ENCODE measurements at places on chromosomes 3 and 15. TPM values are rescaled to one million over a fixed set of nuclear protein-coding genes. Genes with fewer than 3 reads are reported as not detected.

IQCF5 gene
- not detected for polyA plus RNA-seq

TTBK2 gene
- polyA plus RNA-seq, result 1.2 TPM

BDH1 gene
- 138 TPM for polyA plus RNA-seq

SIDT1 gene
- polyA plus RNA-seq, result 1.4 TPM

CLEC3B gene
- polyA plus RNA-seq, result 8.8 TPM

CAMK1 gene
- polyA plus RNA-seq, result 14.0 TPM

PLCH1 gene
- 0.92 TPM for polyA plus RNA-seq

DNA sequence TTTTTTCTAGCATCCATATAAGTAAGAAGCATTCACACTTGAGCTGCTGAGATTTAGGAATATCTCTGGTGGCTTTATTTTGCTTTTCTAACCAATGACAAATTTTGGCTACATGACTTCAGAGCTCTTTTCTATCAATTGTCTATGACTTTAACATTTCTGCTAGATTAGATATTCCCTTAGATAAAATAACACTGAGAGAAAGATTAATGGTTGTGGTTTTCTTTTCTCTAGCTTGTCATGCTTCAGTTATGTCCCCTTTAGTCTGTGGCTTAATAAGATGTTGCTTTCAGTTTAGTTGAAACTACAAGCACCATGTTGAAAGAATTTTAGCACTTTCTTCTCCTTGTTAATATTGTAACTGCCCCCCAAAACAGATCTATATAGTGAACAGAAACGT lies 665.6 kb upstream of the CCDC54 start:
- H3K4me1 ChIP-seq, result no peaks in the 10 kb centered on the region
- DNase-seq, result no peak
- no peak overlapping the region for H3K4me3 ChIP-seq
- H3K36me3 ChIP-seq, result no peaks in the 10 kb centered on the region
- no peaks in the 10 kb centered on the region for H3K27me3 ChIP-seq

GRCh38 chr3:46559091-46559704 lies 6.9 kb downstream of the LRRC2 start:
- H3K4me3 ChIP-seq, result peak overlapping the region; percentile 51
- no peaks in the 10 kb centered on the region for H3K27me3 ChIP-seq
- DNase-seq, result no peak
- H3K36me3 ChIP-seq, result no peaks in the 10 kb centered on the region
- H3K27ac ChIP-seq, result no peak overlapping the region

GRCh38 chr3:122697952-122698620 lies 17.4 kb downstream of the PARP14 start:
- H3K27ac ChIP-seq, result no peak overlapping the region
- DNase-seq, result no peak
- H3K27me3 ChIP-seq, result no peaks in the 10 kb centered on the region
- no peak overlapping the region for H3K4me3 ChIP-seq
- H3K36me3 ChIP-seq, result peaks cover 34% of the 10 kb centered on the region

DNA sequence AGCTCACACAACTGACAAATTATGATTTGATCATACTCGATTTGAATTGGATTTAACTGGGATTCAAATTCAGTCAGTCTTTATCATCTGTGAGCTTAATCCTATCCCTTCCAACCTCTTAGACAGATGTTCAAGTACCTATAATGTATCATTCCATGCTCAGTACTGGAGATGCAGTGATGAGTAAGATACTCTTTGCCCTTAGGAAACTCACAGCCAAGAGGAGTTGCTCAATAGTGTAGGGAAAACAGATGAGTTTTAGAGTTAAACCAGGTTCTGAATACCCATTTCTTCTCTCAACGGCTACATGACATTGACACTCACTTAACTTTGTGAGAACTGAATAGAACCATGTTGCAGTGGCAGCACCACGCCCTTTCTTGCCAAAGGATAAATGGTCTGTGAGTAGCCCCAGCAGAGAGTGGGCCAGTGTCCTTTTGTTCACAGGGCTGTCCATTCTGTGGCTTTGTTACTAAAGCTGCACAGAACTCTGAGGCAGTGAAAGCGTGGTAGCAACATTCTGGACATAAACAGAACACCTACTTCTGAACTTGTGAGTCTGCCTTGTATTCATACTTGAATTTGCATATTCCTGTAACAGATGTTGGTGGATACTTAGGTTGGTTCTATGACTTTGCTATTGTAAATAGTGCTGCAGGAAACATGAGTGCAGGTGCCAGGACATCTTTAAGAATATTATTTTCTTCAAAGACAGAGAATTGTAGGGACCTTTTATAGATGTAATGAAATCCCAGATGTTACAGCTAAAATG lies 91.6 kb downstream of the RASA2 start:
- H3K4me1 ChIP-seq, result no peaks in the 10 kb centered on the region
- H3K27ac ChIP-seq, result no peak overlapping the region
- H3K4me3 ChIP-seq, result no peak overlapping the region
- DNase-seq, result no peak
- no peaks in the 10 kb centered on the region for H3K27me3 ChIP-seq
- no peaks in the 10 kb centered on the region for H3K36me3 ChIP-seq

- H3K4me1 ChIP-seq, result no peaks in the 10 kb centered on the region
- H3K27me3 ChIP-seq, result no peaks in the 10 kb centered on the region
- DNase-seq, result no peak
- H3K27ac ChIP-seq, result no peak overlapping the region
Observed at GRCh38 chr3:61371123-61371522, 119.9 kb upstream of the FHIT start.

DNA sequence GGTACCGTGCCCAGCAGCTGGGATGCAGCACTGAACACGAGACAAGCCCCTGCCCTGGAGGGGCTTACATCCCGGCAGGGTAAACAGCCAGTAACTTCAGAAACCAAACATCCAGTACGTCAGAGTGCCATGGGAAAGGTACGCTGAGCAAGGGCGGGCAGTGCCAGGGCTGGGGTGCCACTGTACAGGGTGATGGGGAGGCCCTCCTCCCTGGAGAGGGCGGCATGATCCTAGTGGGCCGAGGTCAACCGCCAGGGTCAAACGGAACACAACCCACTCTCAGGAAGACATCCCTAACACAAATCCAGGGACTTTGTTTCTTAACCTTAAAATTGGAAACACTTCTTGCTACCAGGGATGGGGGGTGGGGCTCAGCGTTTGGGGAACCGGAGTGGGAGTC lies 16.0 kb upstream of the ANPEP start:
- H3K27ac ChIP-seq, result no peak overlapping the region
- H3K36me3 ChIP-seq, result peaks cover 19% of the 10 kb centered on the region
- no peak for DNase-seq

DNA sequence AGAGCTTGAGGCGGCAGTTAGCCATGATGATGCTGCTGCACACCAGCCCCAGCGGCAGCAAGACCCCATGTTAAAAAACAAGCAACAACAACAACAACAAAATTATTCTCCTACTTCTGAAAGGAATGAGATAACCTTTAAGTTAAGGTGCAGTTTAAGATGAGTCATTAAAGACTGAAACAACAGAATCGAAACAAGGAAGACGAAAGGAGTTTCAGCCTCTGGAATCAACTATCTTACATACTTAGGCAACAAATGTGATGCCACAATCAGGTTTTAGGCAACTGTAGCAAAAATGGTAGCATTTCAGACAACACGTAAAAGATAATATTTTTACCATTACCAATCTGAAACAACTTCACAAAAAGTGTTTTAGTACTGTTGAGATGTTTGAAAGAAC lies 12.2 kb downstream of the SCAANT1 start:
- no peaks in the 10 kb centered on the region for H3K27me3 ChIP-seq
- DNase-seq, result no peak
- no peak overlapping the region for H3K27ac ChIP-seq
- H3K4me3 ChIP-seq, result no peak overlapping the region
- peaks cover 12% of the 10 kb centered on the region for H3K4me1 ChIP-seq
- peaks cover 13% of the 10 kb centered on the region for H3K36me3 ChIP-seq

DNA sequence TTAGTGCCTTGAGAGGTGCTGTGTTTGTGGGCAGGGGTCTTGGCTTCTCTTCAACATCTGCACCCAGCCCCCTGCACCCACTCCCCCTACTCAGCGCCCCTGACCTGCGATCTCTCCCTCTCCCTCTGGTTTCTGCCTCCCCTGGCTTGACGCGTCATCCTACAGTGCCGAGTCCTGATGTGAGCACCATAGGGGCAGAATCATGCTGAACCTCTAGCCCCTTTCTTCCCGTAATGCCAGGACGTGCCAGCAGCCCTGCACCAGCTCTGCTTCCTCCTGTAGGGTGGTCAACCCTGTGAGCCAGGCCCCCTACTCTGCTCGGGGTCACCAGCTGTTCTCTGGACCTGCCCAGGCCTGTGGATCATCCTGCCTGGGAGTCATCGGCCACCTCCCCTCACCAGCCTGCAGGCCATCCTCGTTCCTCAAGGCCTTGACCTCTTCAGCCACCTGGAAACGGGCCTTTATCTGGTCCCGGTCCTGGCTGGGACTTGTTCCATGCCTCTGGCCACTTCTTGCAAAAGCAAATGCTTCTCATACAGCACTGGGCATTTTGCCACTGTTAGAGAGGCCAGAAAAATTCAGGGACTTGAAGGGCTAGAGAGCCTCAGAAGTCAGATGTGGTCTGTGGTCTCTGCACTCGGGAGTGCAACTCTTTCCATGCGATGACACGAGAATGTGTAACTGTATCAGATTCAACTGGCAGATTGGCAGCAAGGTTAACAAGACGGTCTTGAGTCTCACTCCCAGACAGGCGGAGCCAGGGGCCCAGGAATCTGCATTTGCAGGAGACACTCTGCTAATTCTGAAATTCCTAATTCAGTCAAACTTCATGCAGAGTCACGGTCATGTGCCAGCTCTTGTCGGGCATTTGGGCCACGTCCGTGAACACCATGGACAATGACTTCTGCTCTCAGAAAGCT lies 16.7 kb upstream of the KLF15 start:
- peak; percentile 68 for DNase-seq
- H3K27me3 ChIP-seq, result no peaks in the 10 kb centered on the region
- no peak overlapping the region for H3K4me3 ChIP-seq

GRCh38 chr15:93929375-93930094 lies 301.8 kb upstream of the MCTP2 start:
- peak; percentile 89 for DNase-seq
- no peak overlapping the region for H3K4me3 ChIP-seq

DNA sequence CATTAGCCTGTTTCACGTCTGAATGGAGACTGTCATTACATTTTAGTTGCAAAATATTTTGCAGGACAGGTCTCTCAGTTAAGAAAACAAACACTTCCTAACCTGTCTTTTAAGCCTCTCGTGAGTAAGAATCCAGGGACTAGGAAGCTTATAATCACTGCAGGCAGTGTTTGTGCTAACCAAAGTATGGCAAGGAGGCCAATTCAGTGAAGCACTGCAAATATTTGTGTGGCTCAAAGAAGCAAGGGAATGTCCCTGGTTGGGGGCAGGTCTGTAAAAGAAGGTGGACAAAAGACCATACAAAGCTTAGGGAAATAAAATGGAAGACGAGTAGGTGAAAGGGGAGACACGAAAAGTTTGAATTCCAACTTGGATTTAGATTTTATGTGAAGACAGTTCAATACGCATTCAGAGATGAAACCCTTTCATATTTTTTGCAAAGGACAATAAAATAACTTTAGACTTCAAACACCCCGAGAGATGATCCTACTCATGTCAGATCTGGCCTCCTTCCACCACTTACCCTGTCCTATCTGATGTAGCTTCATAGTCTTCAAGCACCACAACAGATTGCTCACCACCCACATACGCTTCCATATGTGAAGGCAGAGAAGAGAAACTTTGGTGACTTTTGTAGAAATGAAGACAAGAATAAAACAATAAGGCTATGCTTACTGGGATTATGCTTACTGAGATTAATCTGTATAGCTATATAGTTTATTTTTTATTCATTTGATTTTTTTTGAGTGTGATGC lies 240.9 kb downstream of the TUSC7 start:
- H3K36me3 ChIP-seq, result no peaks in the 10 kb centered on the region
- no peak overlapping the region for H3K27ac ChIP-seq
- no peak overlapping the region for H3K4me3 ChIP-seq
- DNase-seq, result no peak

DNA sequence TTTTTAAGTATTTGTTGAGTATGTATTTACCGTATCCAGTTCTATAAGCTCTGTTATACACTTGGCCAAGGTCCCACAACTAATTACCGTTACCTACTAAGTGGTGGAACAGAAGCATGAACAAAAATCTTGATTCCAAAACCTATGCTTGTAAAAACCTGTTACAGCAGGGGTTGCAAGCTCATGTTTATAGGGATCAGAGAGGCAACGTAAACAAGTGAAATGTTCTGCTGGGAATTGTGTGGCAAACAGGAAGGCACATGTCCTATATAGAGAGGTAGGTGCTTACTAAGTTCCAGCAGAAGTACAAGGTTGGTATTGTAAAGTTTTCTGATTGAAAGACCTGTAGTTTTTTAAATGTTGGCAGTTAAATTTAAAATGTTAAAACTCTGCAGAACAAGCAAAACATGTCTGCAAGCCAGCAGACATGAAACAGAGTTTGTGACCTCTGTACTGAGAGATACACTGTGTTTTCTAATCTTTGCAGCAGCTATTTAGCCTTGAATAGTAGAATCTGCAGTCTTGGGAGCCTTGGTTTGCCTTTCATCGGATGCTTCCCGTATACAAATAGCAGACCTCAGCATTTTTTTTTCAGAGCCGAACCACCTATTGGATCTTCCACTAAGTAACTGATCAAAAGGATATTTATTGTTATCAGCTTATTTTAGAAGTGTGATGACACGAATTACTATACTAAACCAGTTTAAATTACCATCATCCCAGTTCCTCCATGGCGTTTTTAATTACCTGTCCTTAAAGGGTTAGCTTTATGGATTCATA lies 11.4 kb downstream of the IREB2 start:
- no peak overlapping the region for H3K4me3 ChIP-seq
- peak overlapping the region; percentile 41 for H3K27ac ChIP-seq
- DNase-seq, result no peak

- no peaks in the 10 kb centered on the region for H3K27me3 ChIP-seq
- H3K36me3 ChIP-seq, result no peaks in the 10 kb centered on the region
- H3K4me3 ChIP-seq, result no peak overlapping the region
- no peaks in the 10 kb centered on the region for H3K4me1 ChIP-seq
Observed at GRCh38 chr15:41575282-41575681, 16.3 kb downstream of the TYRO3 start.

DNA sequence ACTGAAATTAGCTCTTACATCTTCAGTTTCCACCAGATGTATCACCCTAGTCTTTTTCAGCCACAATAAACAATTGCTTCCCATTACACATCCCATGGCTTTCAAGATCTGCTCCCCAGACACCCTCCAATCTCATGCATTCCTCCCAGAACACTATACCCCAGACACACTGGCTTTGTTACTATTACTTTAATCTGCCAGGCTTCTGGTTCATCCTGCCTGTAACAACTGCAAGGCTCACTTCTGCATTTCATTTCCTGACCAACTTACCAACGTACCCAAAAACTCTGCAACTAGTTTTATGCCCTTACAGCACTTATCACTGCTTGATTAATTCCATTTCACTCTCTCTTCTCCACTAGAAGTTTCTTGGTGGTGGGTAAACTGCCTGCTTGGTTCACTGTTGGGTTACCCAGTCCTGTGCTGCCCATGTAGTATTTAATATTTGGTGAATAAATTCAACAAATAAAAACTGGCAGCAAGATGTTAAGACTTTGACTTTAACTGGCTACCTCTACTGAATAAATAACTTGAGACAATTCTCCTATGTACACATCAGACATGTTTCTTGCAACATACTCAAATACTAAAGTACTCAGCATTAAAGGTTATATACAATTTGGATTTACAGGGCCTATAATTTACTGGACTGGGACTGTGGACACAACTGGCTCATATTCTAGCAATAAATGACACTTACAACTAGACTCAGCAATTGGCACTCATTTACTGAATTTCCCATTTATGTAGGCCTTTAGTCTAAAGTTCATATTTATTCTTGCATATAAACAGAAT lies 2.7 kb downstream of the RPL22L1 start:
- no peak for DNase-seq
- H3K36me3 ChIP-seq, result peaks cover 38% of the 10 kb centered on the region
- no peak overlapping the region for H3K4me3 ChIP-seq
- H3K4me1 ChIP-seq, result peaks cover 24% of the 10 kb centered on the region
- H3K27me3 ChIP-seq, result no peaks in the 10 kb centered on the region
- H3K27ac ChIP-seq, result no peak overlapping the region

Data from sigmoid colon (tissue), 7 donors.